ENCODE measurements at places on chromosomes 6 and 20. TPM values are rescaled to one million over a fixed set of nuclear protein-coding genes. Genes with fewer than 3 reads are reported as not detected.

The ELOVL2 gene
- polyA plus RNA-seq: 4.1 TPM

- DNase-seq: no peak
Measured at GRCh38 chr20:64006490-64006889, 25.6 kb downstream of the PRPF6 start.

- no peak for DNase-seq
Measured at GRCh38 chr6:113047148-113047547, 700.0 kb downstream of the RFPL4B start.

The SCRT2 gene
- polyA plus RNA-seq: not detected
